Anterior cingulate cortex (tissue), 58 donors: ENCODE measurements at places on chromosomes 6 and 20.

DNA sequence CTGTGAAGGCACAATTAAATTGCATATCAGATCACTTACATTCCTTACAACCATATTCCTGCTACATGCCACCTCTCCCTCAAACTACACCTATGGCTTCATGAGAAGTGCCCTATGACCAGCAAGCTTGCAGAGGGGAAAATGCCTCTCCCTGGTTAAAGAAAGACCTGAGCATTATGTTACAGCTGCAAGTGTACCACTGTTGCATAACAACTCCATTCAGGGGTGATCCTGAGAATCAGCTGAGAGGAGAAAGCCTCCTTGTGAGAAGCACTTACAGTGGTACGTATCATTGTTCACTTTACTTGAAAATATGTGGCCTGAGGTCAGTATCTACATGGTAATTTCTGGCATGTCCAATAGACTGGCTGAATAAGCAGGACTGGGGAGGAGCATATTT lies 20.0 kb downstream of the PDSS2 start:
- no peak for DNase-seq

GRCh38 chr6:119355157-119355556 lies 5.6 kb upstream of the MAN1A1 start:
- DNase-seq = no peak

DNA sequence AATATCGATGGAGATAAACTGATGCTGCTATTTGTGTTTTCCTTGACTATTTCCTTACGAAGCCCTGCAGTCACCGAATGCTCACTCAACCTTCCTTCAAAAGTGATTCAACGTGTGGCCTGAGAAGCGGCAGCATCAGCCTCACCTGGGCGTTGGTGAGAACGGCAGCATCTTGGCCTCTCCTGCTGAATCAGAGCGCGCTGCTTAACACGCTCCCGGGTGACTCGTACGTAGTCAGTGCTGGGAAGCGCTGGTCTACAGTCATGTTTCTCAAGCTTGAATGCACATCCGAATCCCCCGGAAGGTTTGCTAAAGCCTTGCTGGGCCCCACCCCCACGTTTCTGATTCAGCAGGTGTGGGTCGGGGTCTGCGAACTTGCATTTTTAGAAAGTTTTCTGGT lies 214.1 kb upstream of the RREB1 start:
- DNase-seq = no peak

DNA sequence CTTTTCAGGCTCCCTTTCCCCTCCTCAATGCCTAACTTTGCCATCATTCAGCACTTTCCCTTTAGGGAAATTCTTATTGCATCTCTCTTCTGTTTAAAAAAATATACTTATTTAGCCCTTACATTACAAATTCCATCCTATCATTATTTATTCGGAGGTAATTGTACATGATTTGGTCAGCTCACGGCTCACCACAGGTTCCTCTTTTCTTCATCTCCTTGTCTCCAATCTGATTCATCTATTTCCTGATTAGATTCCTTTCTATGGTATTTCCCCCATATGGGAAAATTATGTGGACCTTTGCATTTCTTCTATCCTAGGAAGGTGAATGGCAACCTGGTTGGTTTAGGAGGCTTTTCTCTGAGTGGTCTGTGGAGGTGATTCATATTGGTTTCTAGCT lies 12.9 kb upstream of the EMILIN3 start:
- no peak for DNase-seq

DNA sequence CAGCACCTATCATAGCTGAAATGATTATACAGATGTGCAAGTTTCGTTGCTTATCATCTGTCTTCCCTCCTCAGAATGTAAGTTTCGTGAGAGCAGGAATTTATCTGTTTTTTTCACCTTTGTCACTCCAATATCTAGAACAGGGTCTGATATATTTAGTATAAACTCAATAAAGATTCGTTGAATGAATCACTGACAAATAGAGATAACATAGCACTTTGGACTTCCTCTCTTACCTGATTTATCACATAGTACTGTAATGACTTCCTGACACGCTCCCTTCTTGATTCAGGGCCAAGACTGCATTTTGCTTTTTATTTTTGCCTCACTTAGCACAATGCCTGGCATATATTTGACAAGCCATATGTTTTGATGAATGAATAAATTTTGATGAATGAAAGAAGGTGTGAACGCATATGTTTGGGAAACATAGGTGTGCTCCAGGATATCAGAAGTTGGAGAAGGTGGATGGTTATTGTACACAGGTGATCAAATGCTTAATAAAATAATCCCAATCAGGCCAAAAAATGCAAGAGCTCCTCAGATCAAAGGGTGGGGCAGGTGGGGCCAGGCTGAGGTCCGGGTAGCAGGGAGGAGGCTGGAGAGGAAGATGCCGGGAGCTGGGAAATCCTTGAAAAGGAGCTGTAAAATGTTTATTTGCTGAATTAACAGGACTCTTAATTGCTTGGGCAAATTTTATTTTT lies 33.0 kb downstream of the PIM1 start:
- no peak for DNase-seq

DNA sequence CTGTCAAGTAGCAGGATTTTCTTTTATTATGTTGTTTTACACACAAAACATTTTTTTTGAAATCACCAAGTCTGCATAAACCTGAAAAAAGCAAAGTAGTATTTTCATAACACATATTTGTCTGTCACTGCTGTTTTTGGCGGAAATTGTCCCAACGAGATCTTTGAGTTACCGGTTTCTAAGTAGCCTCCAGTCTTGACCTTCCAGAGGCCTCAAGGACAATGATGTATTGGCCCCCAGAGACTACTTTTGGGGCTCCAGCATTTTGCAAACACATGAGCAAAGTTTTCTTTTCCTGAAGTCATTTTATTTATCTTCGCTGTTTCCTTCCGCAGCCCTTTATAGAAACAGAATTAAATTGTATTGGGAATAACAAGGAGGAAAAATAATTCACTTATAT lies 862.6 kb downstream of the KIF16B start:
- no peak for DNase-seq

- DNase-seq = no peak
Observed at GRCh38 chr20:17671565-17671964, 10.5 kb downstream of the RRBP1 start.

- DNase-seq = no peak
Observed at GRCh38 chr6:31899882-31900722, 1.8 kb downstream of the ZBTB12 start.

GRCh38 chr6:105624021-105624420 lies 221.1 kb upstream of the PREP start:
- DNase-seq = no peak

GRCh38 chr20:1807394-1807793 lies 87.8 kb upstream of the SIRPA start:
- DNase-seq = no peak
